ENCODE measurements at places on chromosomes 16 and 17.

- DNase-seq, result peak; percentile 41
Measured at GRCh38 chr17:4100883-4101756, 41.7 kb downstream of the ZZEF1 start.

- peak; percentile 81 for DNase-seq
Measured at GRCh38 chr17:50114849-50115357, 15.1 kb downstream of the SAMD14 start.

- DNase-seq, result no peak
Measured at GRCh38 chr16:31010585-31011325, at the start of gene STX1B. Gene STX1B (minus strand): TSS chr16:31010638. CDS start chr16:31010396, 242 bp downstream.

DNA sequence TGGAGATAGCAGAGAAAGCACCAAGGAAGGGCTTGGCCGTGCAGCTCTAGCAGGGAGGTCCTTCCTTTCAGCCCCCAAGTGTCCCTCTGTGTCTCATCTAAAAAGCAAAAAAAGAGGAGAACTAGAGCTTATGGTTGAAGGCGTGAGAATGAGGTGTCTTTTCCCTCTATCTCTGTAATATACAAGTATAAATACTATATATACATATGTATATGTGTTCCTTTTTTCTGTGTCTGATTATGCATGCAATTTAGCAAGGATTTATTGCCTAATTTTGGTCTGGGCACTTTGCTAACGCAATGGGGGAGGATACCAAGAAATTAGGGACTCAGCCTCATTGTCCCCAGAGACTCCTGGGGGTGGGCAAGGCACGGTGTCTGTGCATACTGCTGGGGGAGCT lies 90.2 kb upstream of the CCL2 start:
- no peak for DNase-seq

DNA sequence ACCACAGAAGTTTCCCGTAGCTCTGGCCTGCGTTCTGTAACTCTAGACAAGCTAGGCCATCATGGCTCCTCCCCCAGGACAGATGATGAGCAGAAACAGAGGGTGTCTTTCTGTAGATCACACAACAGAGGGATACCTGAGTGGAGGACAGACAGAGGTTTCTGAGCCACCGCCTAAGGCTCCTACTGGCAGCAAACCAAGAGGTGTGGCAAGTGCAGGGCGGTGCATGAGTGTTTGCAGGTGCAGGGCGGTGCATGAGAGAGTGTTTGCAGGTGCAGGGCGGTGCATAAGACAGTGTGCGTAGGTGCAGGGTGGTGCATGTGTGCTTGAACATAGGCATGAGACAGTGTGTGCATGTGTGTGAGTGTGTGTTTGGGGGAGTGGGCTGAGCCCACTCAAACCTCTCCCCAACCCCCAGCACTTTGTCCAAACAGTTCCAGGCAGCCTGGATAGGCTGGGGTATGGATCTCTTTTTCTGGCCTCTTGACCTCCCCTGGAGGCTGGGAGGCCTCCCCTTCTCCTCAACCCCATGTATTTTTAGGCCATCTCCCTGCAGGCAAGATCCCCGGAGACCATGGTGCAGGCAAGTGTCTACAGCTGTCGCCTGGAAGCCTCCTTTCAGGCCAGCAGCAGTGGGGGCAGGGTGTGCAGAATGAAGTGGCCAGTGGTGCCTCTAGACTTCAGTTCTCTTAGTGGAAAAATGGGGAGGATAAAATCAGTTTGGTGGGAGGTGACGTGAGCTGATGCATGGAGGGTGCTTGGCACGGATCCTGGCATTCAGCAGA lies 53.4 kb upstream of the CBX4 start:
- no peak for DNase-seq

DNA sequence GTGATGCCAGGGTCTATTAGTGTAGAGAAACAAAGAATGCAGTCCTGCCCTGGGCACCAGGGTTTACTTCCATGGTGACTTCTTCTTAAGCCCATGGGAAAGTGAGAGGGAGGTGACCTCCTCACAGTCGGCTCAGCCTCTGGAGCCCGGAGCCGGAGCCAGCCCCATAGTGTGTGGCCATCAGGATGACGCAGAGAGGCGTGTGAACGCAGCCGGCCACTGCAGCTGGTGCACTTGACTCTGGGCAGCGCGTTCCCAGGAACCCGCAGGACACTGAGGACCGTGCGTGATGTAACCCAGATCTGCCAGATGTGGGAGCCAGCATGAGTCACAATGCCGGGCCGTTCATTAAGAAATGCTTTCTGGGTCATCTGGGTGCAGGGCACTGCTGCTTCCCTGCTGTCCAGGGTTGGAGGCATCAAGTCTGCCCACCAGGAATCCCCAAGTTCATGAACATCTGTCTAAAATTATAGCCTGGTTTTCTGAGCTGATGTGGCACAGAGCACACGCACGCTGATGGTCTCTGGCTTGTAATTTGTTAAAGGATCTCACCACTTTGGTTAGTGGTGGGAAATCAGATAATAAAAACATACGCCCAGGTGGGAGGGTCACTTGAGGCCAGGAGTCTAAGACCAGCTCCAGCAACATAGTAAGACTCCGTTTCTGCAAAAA lies 114.1 kb downstream of the PITPNC1 start:
- DNase-seq, result no peak

DNA sequence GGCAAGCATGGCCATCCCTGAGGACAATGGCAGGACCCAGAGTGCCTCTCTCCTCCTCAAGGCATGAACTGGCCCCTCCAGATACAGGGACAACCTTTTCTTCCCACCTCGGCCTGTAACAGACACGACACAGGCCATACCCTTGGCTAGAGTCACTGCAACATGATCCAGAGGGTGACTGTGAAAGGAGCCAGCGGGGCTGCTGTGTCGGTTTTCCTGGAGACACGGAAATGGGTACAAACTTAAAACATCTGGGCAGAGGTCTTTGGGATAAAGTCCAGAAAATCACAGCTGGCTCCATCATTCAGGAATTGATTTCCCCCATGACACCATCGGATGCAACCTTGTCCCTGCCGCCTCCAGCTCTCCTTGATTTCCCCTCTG lies 5.3 kb downstream of the CEP295NL start:
- DNase-seq, result no peak

DNA sequence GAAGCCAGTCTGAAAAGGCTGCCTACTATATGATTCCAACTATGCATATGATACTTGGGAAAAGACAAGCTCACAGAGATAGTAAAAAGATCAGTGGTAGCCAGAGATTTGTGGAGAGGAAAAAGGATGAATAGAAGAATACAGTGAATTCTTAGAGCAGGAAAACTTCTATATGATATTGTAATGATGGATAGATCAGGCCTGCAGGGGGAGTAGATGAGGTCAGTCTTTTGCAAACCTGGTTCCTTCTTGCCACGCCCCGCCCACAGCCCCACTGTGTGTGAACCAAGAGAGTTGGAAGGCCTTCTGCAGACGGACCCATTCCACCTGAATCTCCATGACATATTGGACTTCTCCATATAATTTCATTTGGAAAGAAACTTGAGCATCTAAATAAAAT lies 761 bp upstream of the CCL8 start:
- DNase-seq, result no peak

- DNase-seq, result no peak
Measured at GRCh38 chr16:88287219-88287618, 95.5 kb upstream of the ZNF469 start.

GRCh38 chr16:67403976-67404555 lies 10.8 kb upstream of the TPPP3 start:
- no peak for DNase-seq

DNA sequence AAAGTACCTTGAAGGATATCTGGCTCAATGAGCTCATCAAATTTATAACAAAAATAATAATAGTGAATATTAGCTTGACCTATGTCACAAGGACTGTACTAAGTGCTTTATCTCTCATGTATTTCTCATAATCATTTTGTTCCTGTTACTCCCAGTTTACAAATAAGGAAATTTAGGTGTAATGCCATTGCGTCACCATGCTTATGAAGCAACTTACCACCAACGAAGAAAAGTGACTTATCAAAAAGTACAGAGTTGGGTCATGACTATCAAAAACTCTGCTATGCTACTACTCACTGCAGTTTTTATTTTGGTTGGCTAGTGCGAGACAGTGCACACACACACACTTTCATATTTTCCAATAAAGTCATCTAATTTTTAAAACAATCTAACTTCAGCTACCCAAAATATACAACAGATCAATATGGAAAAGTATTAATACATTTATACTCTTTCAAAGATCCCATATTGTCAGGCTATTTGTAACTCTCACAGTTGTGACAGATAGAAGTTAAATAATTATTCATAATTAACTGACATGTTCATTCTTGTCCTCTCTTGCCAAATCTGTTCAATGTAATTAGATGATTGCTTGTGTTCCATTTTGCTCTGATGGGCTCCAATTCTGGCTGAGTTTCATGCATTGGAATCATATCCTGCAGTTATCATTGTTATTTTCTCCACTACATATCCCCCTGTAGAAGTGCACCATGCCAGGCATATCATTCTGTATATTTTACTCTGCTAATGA lies 119.4 kb downstream of the KCNJ2 start:
- no peak for DNase-seq

DNA sequence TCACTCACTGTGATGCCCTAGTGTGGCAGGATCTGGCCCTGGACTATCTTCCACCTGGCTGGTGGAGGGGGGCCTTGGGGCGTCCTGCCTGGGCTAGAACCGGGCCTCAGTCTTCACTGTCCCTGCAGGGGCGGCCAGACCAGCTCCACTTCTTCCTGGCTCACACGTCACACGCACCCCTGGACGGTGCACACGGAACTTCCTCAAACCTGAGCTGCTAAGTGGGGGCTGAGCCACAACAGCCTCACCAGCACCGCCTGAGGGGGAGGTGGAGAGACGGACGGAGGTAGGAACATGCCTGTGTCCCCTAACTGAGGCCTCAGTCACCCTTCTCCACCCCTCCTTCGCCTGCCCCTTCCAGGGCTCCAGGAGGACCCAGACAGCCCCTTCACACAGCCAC lies 36.6 kb downstream of the TIMM22 start:
- DNase-seq, result no peak

DNA sequence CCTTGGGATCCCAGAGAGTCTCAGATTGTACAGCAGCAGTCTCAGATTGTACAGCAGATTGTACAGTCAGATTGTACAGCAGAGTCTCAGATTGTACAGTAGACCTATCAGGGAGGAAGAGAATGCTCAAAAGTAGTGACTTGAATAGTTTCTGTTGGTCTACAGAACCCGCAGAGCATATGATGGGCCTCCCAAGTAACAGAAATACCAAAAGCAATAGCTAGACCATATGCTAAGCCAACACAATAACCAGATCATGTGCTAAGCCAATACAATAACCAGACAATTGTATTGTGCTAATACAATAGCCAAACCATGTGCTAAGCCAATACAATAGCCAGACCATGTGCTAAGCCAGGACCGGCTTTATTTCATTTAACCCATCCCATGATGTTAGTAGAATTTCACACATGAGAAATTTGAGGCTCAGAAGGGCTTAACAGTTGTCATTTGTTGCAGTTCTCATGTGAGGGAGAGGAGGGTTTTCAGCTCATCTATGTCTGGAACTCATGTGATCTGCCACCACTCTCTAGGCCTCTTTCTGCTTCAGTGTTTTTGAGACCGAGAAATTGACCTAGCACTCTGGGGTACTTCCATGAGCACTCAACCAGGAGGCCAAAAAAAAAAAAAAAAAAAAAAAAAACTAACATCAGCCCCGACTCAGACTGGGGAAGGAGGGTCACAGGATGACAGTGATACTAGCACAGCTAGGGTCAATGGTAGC lies 144.0 kb downstream of the SOX9 start:
- no peak for DNase-seq

GRCh38 chr16:67169011-67169451 lies 1.3 kb upstream of the NOL3 start:
- no peak for DNase-seq

DNA sequence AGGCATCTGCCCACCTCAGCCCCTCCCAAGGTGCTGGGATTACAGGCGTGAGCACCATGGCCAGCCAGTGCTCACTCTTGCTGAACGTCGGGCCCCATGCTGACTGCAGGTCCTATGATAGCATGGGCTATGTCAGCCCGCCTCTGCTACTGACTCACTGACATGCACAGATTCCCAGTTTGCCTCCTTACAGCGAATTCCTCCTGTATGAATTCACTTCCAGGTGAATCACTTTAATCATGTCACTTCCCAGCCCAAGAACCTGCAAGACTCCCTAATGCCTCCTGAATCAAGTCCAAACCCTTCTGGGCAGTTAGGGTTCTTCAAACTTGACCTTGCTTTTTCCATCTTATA lies 16.1 kb upstream of the UBTF start:
- DNase-seq, result no peak

GRCh38 chr17:6061290-6061689 lies 8.9 kb upstream of the WSCD1 start:
- DNase-seq, result no peak

GRCh38 chr16:75250809-75251279 lies 580 bp downstream of the BCAR1 start:
- peak; percentile 86 for DNase-seq

DNA sequence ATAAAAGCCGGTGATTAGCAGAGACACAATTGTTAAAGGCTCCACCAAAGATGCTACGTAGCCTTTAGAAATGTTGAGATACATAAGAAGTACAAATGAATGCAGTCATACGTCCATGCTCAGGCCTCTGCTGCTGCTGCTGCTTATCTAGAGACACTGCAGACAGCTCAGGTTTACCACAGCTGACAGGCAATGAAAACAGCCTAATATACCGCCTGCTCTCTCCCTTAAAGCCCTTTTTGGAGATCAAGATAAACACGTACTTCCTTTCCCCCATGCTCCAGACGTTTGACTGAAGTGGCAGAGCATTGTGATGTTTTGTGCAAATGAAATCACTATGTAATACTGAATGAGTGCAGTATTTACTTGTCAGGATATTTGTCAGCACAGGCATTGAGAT lies 185.3 kb downstream of the AATF start:
- no peak for DNase-seq

DNA sequence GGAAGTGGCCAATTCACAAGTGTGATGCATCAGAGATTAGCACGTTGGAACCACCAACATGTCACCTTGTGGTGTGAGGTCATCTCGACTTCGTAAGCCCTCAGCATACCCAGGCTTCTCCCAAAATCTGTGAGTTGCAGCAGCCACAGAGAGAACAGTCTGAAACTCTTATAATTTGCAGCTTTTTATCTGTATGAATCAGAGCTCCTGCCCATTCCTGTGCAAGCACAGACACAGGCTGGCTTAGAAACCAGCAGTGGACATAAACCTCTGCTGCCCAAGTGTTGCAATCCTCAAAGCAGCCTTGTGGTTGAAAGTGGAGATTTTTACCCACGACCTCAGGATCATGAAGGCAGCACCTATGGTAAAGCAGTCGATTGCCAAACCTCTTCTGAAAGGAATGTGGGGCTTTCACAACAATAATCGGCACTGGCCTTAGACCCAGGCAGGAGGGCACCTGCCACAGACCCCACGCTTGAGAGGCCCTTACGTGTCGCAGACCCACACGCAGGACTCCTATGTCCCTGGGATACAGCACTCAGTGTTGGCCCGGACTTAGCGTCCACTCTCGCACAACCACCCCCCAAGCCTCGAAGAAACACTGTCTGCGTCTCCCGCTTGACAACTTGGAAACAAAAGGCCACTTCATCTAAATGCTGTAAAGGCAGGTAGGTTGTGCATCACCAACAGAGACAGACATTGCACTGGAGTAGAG lies 24.5 kb upstream of the OSGIN1 start:
- no peak for DNase-seq

GRCh38 chr17:79633154-79633553 lies 22.3 kb upstream of the RBFOX3 start:
- DNase-seq, result no peak
